ENCODE measurements at places on chromosomes 3 and 15.
A peak's percentile ranks its signal among the peaks of the same experiment; 100 is the strongest.

DNA sequence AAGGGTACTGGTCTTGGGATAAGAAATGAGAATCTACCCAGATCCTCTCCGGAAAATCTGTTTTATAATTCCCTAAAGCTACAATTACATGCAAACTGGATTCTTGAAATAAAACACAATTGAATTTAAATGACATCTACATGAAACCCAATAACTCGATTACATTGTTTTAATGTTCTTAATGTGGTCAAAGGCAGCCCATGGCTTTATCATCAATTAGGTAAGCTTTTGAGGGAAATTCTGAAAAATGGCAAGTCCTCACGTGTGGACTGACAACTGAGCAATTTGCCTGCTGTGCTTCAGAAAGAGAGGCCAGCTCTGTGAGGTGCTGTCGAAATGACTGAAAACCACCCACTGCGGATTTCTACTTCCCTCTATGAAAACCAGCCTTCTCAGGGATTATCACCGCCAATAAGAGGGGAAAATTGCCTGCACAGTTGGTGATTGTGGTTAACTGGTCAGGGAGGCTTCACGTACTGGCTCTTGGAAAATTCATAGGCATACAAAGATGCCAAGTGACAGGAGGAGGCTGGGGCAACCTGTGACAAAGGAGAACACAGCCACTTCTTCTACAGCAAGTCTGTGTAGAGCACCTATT is 200.8 kb upstream of the SLCO3A1 start:
- ATAC-seq = no peak

DNA sequence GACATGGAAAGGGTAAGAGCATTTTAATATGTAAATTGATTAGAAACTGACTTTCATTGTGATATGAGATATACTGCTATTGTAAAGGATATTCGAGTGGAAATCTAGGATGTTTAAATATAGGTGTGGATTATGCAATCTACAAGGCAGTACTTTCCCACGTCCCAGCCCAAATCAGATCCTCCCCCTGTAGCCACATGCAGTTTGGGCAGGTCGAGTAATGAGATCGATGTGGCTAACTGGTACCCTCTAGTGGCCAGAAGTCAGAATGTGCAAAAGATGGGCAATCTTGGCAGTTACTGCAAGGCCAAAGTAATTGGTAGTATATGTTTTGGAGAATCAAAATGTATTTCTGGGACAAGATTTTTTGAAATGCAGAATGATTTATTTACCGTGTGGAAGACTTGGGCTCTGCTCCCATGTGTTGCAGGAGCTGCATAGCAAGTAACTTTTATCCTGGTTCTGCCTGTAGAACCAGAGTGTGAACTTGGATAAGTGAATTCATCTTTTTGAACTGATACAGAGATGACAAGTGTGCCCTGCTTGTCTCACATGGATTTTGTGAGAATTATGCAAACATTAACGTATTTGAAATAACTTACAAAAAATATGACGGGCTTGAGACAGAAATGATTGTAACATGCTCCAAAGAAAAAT is 94.5 kb upstream of the ADAMTSL3 start:
- peak; percentile 63 for ATAC-seq

DNA sequence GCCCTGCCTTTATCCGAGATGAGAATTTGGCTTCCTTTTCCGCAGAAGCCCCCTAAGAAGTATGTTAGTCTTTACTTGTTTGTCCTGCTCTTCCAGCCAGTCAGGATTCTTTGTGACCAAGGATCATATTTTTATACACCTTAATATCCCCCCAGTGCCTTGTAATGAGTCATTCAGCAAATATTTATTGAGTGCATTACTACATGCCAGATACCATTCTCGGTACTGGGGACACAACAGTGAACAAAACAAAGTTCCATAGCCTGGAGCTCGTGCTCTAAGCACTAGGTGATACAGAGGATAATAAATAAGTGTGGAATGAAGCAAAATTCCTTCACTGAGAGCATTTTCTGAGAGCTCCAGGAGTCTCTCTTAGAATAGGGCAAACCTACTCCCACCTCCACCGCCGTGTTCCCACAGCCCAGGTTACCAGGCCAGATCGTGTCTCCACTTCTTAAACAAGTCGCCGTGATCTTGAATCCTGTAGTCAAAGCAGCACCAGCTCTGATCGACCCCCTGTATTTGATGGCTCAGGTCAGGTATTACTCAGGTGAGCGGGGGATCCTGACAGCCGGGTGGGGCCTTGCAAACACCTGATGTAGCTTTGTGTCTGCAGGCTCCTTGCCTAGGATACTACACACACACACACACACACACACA is 18.5 kb downstream of the TTC21A start:
- no peak for ATAC-seq

DNA sequence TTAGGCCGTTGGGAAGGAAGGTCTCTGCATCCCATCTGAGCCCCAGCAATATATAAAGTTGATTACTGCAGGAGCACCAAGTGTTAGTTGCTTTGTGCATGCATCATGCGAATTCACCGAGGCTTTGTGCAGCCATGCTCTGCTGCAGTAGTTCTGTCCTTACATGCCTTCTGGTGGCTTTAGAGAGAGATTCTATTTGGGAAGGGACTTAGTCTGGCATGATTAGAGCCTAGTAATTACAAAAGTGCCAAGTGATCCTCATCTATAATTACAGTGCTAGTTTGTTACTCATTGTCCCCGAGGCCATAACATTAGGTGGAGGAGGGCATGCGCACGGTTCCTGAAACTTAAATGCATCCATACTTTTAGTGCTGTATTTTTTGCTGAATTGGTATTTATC is 353.6 kb downstream of the CNTN4 start:
- ATAC-seq = no peak

GRCh38 chr3:195583831-195584542 is at the start of gene APOD:
Gene APOD, minus strand, starts transcription at chr3:195583940. Its CDS starts 4,479 bp downstream, at chr3:195579461.
- no peak for ATAC-seq

GRCh38 chr3:23611737-23612295 is 193.9 kb upstream of the UBE2E1 start:
- ATAC-seq = peak; percentile 38

DNA sequence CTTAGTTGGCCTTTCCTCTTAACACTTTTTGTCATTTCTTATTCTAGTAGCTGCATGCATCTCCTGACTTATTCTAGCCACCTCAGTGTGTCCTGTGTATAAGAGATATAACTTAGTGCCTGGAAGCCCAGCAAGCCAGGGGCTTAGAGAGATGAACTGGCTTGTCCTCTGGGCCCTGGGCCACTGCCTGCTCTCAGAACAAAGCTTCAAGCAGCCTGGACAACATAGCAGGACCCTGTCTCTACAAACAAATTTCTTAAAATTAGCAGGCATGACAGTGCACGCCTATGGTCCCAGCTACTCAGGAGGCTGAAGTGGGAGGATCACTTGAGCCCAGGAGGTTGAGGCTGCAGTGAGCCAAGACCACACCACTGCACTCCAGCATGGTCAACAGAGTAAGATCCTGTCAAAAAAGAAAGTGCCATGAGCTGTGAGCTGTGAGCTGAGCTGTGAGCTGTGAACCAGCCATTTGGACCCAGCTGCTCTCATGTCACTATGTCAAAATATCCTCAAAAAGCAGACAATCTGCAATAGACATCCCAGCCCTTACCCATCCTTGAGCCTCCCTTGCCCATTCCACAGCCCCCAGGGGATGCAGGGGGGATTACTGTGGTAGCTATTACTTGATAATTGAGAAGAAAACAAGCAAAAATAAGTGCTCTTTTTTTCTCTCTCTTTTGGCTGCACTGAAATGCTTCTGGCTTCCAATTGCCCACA is 174.5 kb downstream of the OPA1 start:
- ATAC-seq = no peak

DNA sequence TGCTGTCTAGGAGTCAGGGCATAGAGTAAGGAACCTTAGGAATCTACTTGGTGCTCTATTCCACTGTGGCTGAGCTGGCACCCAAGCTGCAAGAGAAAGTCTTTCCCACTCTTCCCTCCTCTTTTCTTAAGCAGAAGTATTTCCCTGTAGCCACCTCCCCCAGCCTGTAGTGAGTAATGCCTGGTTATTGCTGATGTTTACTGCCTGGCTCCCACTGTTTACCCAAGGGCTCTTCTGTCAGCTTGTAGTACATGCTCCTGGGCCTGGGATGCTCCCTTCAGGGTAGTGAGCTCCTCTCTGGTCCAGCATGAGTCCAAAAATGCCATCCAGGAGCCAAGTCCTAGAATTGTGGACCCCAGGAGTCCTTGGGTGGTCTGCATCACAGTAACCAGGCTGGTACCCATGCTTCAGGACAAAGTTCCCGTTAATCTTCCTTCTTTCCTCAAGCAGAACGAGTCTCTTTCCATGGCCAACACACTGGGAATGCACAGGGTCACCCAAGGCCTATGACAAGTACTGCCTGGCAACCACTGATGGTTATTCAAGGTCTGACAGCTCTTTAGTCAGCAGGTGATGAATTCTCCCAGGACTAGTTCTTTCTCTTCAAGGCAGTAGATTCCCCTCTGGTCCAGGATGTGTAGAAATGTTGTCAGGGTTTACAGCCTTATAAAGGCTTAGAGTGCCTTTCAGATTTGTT is 17.6 kb downstream of the GALK2 start:
- ATAC-seq = no peak

DNA sequence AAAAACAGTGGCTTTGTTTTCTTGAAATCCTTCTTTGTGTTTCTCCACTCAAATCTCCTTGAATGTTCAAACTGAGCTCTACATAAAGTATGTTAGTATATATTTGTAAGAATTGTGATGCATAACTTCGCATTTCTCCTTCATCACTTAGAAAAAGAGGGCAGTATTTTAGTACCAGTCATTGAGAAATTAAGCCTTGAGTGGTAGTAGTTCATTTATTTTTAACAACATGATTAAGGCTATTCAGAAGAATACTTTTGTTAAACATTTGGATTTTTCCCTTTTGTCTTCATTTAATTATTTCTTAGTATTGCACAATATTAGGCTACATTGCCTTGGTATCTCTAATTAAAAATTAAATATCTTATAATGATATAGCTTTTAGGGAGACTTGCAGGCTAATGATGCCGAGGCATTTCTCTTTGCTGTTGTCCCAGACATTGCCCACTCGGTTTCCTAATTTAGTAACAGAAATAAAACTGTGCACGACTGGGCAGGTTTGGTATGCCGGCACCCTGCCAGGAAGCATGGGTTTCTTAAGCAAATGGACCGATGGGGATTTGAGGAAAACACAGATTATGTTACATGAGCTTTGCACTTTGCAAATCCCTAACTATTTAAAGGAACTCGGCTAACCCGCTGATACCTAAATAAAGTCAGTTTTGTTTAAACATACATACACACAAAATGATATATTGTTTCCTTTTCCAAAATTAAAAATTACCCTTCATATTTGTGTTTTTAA is 54.7 kb downstream of the LRRC28 start:
- ATAC-seq = no peak

- ATAC-seq = no peak
Measured at GRCh38 chr3:126998320-126998719, 15.4 kb downstream of the PLXNA1 start.

- no peak for ATAC-seq
Measured at GRCh38 chr3:168117059-168117458, 21.3 kb upstream of the GOLIM4 start.

GRCh38 chr15:21270474-21270873 is 169.8 kb downstream of the POTEB3 start:
- ATAC-seq = peak; percentile 3

GRCh38 chr15:77702211-77702957 is 69.7 kb upstream of the LINGO1 start:
- no peak for ATAC-seq

- no peak for ATAC-seq
Measured at GRCh38 chr3:154886437-154886836, 193.7 kb upstream of the MME start.

- peak; percentile 18 for ATAC-seq
Measured at GRCh38 chr3:32399030-32399620, 7.5 kb downstream of the CMTM7 start.

GRCh38 chr3:170360916-170361315 is 3.4 kb downstream of the SKIL start:
- ATAC-seq = no peak

- no peak for ATAC-seq
Measured at GRCh38 chr3:50171540-50172301, 16.6 kb downstream of the SEMA3F start.

- no peak for ATAC-seq
Measured at GRCh38 chr3:113263020-113263419, 51.7 kb downstream of the BOC start.

DNA sequence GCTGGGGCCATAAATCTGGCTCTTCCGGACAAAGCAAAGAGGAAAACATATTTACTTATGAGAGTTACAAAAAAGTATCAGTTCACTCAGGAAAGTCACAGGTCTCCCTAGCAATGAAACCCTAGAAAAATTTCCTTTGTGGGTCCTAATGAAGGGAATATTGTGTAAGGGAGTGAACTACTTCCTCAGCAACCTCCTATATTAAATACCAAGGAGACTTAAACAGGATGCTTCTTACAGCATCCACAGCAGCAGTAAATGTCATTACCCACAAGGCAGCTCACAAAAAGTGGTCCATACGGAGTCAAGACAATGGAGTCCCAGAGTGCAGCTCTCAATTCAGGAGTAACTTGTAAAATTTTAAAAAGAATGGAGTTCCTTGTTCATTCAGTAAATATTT is 14.9 kb upstream of the SLC24A5 start:
- no peak for ATAC-seq

- no peak for ATAC-seq
Measured at GRCh38 chr3:60388731-60389130, 862.5 kb downstream of the FHIT start.

DNA sequence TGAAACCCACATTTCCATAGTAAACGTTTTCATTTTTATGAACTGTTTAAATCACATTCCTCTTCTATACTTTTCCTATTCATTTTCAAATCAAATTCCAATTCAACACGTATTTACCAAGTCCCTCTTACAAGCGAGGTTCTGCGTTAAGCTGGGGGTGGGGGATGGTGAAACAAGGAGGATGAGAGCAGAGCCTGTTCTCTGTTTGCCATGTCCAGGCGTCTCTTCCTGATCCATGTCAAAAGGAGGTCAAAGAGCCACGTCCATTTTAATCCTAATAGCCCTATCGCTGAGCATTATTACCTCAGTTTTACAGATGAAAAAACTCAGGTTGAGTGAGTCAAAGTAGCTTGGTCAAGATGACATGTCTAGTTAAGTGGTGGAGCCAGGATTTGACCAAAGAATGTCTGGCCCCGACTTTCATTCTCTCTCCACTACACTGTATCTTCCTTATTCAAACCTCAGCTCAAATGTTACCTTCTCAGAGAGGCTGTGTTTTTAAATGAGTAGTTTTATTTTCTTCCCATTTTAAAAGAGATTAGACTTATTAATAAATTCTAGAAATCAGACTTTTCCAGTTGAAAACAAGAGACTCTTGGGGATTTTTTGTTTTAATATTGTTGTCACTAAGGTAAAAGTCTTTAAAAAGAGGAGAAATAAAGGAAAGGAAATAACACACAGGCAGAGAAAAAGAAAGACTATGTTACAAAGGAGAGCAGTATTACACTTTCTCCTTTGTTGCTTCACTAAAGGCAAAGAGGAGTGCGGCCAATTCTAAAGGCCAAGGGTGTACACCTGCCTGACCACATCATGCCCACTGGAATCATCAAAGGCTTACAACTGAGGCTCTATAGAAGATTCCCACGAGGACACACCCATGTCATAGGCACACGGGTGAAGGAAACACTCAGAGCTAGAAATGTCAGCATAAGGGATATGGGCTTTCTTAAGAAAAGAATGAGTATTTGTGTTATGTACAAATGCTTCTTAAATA is 42.4 kb downstream of the MYO5A start:
- ATAC-seq = no peak
